ENCODE measurements at places on chromosomes 2 and 18.

GRCh38 chr2:25576596-25576995 lies 96.8 kb downstream of the DTNB start:
- no peak for DNase-seq

- no peak for DNase-seq
Measured at GRCh38 chr18:27206411-27206810, 21.3 kb upstream of the CHST9 start.

DNA sequence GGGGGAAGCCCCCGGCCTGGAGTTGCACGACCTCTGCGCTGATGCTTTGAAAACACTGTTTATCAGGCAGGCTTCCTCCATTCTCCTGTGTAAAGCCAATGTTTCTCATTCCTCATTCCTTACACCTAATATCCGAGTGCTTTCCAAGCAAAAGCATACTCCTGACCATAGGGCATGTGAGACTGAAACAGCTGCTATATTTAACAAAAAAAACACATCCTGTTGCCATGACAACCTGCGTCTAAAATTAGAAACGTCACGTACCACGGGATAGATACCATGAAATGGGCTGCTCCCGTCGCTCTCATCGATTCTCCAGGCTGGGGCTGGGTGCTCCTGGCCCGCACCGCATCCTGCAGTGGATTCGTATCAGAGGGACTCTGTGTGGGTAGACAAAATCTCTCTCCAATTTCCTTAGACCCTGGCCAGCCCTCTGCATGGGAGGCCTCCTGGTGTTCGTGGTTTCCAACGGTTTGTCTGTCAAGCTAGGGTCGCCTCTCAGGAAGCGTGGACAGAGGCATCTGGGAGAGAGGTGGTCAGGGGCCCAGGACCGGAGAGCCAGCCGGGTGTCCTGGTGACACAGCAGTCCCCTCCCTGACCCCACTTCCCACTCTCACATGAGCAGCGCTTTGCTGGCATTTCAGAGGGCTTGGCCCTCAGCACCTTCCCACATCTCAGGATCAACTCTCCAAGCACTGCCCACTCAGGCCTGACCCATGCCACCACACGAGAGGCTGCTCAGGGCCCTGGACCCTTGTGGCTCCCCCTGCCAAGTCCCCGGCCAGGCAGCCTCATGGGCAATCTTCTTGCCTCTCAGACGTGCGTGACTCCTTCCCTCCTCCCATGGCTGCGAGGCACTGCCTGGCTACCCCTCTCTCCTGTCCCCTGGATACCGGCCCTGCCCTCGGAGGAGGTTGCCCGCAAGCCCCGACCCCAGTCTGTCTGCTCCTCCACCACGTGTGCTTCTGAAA lies 268.1 kb downstream of the NDUFA10 start:
- no peak for DNase-seq

DNA sequence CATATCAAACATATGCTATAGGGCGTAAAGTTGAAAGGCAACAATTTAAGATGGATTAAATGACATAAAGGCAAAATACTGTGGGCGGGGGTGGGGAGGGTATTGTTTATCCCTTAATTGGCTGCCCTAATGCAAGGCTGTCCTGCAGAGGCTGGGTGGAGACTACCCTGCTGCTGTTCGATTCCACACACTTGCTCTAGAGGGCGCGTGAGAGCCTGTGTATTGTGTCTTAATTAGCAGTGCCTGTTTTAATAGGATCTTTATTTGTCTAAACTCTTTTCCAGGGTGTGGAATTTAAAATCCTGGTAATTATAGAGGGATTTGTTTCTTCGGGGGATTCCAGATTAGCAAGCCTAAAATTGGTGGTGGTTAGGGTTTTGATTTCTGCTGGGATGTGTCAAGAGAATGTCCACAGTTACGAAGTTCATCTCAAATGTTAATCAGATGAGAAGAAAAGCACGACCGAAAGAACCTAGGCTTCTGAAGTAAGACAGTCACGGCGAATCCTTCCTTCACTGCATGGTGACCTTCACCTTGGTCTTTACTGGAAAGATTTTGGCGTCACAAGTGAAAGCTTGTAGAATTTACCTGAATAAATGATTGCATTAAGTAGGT lies 103.5 kb upstream of the MAP3K20 start:
- DNase-seq, result peak; percentile 76

DNA sequence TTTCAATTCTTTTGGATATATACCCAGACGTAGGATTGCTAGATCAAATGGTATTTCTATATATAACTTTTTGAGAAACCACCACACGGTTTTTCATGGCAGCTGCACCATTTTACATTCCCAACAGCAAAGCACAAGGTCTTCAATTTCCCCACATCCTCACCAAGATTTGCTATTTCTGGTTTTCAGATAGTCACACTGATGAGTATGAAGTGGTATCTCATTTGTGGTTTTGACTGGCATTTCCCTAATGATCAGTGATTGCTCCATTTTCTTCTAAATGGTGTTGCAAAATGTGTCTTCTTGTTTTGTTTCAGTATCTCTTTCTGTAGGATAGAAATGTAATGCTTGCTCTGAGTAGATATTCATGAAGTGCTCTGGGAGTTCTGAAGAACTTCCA lies 52.0 kb downstream of the ANKRD44 start:
- no peak for DNase-seq

- no peak for DNase-seq
Measured at GRCh38 chr18:23273443-23273966, 138.2 kb downstream of the CABLES1 start.

GRCh38 chr18:57767259-57768050 lies 35.7 kb downstream of the ATP8B1 start:
- no peak for DNase-seq

DNA sequence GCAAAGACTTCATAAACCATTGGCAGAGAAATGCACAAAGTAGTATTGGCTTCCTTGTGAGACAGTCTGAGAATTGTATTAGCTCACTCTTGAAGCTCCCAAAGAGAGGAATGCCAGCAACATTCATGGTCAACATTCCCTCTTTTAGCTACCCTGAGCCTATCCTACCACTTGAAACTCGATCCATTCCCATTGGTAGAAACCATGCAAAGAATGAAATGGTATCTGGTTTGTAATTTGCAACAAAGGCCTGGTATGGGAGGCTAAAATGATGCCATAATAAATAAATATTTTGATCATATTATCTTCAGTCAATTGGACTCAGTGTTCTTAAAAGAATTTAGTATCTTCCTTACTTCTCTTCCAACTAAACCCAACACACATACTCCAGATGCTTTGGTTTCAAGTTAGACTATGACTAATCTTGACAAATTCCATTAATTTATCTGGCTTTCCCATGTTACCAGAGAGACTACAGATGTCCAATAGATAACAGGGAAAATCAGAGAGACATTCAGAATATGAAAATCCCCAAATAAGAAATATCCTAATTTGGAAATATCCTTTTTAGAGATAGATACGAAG lies 102.9 kb downstream of the DHRS9 start:
- no peak for DNase-seq

DNA sequence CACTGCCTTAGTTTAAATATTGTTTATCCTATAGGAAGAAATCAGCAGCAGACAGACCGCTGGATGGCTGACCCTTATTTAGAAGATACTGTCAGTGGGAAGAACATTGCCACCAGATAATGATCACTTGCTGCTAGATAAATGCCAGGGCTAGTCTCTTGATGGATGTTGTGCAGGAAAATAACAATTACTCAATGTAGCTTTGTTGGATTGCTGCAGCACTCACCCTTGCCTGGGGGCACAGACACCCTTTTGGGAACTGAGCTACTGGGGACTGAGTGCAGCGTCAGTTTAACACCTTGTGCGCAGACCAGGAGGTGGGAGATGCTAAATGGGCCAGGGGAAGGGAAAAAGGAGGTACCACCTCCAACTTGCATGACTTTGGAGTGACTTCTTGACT lies 64.2 kb upstream of the CAPN13 start:
- no peak for DNase-seq
